ENCODE measurements at places on chromosomes 7 and 10. TPM values are rescaled to one million over a fixed set of nuclear protein-coding genes. Genes with fewer than 3 reads are reported as not detected.

- no peak for DNase-seq
These were observed 92.2 kb upstream of the EFCAB10 start for GRCh38 chr7:105673367-105674084.

Gene CLCN1
- not detected for total RNA-seq

Gene OR2A1
- not detected for total RNA-seq

Gene UCN3
- not detected for total RNA-seq

GRCh38 chr7:101486433-101487104, 123.9 kb downstream of the COL26A1 start:
- DNase-seq, result no peak

DNA sequence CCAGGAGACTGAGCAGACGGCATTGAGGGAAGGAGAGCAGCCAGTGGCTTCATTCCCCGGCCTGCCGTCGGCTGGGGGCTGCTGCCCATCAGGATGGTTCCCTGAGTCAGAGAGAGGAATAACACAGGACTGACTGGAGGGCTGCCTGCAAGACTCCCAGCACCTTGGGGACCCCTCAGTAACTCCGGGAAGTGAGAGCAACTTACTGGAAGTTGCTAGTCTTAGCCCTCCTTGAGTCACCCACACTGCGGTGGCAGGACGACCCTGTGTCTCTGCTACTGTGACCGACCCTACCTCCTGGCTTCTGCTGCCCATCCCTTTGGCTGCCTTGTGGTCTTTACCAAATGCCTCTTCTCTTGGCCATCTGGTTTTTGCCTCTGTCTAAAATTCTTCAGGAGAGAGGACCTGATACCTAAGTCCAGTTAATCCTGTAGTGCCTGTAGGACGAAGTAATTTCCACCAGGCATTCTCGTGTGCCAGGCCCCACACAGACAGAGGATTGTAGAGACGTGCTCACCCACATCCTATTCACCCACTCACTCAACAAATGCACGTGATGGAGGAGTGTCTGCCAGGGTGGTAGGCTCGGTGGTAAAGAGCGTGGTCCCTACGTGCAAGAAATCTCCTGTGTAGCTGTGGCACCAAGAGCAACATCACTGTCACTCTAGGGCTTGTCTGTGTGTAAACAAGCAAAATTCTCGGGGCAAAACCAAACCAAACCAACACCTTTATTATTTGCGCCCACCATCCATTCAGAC, 156.5 kb downstream of the PRKCQ start:
- no peak for DNase-seq

Gene WNT16
- not detected for total RNA-seq

DNA sequence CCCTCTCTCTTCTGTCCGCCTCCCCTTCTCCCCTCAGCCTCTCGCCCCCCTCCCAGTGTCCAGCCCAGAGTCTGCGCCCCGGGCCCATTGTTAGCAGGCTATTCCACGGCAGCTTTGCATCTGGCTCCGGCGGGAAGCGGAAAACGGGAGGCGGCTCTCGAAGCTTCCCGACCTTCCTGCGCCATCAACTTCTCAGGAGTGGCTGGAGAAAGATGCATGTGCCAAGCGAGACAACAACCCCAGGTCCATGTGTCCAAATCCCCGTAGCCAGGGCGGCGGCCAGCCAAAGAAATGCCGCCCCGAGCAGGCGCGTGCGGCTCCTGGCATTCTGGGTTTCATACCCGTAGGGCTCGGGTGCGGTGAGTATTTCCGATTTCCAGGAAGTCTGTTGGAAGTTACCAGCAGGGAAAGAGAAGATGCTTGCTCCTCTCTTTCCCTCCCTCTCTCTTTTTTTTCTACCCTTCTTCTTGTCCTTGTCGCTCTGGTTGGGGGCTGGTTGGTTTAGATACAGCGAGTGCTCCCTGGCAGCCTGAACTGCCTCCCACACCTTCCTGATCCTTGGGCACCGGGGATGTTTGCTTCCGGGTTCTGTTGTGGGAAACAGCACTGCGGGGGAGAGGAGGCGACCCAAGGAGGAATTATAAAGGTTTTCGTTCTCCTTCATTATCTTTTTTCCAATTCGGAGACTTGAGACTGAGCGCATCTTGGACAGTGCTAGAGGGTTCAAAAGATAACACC, 1.2 kb upstream of the HOXA2 start:
- DNase-seq, result no peak

- DNase-seq, result no peak
These were observed 441.4 kb downstream of the CNTNAP2 start for GRCh38 chr7:146557971-146558469.

Gene RP9
- total RNA-seq, result 18.0 TPM

Gene ERVW-1
- total RNA-seq, result 0.27 TPM

All from heart left ventricle (tissue), 16 donors.